ENCODE measurements at places on chromosomes 7 and 10.

DNA sequence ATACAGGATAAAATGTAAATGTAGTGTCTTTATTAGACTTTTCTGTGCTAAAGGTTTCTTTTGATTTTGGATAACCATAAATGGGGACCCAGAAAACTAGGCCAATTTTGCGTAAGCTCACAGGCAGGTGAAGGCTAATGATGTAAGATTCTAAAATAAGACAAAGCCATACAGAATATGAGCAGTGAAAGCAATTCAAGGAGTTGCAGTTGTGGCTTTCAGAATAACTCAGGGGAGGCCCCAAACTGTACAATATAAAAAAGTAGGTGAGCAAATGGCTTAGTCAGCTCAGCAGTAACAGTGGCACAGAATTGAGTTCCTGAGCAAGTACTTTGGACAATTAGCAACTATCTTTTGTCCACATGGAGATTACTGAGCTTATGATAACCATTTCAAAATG lies 81.7 kb upstream of the NRP1 start:
- DNase-seq = no peak

DNA sequence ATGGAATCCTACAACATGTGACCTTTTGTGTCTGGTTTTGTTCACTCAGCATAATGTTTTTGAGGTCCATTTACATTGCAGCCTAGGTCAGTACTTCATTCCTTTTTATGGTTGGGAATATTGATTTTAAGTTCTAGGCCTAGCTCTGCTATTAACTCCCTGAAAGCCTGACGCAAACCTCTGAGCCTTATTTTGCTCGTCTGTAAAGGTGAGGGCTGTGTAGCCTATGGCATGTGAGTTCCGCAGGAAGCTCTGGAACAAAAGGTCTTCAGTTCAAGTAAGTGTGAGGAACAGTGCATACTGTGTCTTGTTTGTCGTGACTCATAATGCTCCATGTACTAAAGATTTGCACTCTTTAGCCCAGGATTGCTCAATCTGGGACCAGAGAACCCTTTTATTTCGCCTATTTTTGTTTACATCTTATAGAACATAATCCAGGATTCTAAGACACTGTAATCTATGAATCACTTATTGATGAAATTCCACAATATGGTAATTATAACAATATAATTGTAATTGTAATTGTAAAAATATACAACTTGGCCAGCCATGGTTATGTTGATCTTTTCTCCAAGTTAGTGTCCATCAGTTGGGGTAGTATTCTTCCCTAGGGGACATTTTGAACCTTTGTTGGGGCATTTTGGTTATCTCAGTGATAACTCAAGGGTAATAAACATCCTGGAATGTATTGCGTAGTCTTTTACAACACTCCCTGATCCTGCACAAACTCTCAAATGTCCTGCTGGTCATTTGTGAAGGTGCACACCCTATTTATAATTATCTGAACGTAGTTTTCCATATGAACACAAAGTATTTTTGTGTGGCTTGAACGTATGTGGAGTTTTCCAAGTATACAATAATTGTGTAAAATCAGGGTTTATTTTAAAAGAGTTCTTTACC lies 184.7 kb downstream of the VTI1A start:
- no peak for DNase-seq

- DNase-seq = no peak
Measured at GRCh38 chr7:98930921-98931320, 52.6 kb downstream of the TRRAP start.

DNA sequence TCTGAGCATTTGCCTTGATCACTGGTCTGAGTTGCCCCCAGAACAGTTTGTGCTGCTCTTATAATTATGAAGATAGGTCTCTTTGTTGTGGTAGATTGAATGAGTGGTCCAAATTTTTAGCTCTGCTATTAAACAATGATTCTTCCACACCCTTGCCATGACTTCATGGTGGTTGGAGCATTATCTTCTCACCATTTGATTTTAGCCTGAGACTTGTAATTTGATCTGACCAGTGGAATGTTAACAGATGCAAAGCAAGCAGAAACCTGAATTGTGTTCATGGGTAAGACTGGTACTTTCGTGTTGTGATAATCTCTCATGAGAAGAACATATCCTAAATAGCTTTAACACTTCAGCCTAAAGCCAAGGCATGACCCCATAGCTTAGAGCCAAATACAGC lies 139.1 kb downstream of the TFPI2 start:
- no peak for DNase-seq

DNA sequence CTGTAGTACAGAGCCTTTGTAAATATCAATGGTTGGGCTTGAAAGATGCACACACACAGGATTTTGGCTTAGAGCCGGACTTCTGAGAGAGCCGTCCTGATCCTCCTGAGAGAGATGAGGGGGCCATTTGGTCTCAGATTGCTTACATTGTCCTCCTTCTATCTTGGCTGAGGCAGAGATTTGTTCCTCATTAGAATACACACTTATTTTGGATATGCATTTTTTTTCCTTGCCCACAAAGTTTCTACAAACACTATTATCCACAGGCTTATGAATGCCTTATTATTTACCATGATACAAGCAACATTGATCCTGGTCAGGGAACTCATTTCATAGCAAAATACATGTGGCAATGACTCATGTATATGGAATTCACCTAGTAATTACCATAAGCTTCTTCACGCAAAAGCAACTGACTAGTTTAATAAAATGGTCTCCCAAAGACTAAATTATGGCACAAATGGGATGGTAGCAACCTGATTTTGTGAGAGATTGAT lies 175.3 kb downstream of the MDFIC start:
- no peak for DNase-seq

DNA sequence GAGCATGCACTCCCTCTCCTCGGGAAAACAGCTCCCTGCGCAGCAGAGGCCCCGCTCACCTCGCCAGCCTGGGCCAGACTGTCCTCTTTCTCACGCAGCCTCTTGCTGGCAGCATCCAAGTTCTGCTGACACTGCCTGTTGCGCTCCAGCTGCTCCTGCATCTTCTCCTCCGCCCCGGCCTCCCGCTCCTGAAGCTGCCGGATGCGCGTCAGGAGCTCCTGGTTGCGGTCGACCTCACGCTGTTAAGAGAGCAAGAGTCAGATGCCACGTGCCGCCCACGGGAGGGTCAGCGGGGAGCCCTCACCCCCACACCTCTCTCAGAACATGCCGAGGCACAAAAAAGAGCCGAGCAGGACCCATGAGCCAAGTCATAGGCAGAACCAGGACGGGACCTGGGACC lies 10.2 kb downstream of the MAD1L1 start:
- no peak for DNase-seq

DNA sequence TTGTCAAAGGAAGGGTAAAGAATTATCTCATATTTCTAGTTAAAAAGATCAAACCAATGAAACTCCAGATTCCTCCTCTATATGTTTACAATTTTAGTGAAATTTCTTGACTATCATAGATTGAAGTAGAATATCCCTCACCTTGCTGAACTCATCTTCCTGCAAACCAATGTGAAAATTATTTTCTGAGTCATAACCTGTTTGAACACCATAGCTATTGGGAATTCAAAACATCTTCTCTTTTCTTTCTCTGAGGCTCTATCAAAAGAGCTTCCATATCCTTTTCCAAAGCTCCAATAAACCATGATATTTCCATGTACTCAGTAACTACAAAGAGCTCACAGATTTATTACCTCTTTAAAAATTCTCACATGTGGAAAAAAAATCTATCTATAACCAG lies 134.3 kb downstream of the DOCK4 start:
- DNase-seq = no peak

- no peak for DNase-seq
Measured at GRCh38 chr10:94991243-94991888, 52.9 kb downstream of the CYP2C9 start.

- no peak for DNase-seq
Measured at GRCh38 chr7:131621652-131622051, 65.2 kb upstream of the PODXL start.

GRCh38 chr10:95352684-95353083 lies 61.9 kb upstream of the PDLIM1 start:
- no peak for DNase-seq

DNA sequence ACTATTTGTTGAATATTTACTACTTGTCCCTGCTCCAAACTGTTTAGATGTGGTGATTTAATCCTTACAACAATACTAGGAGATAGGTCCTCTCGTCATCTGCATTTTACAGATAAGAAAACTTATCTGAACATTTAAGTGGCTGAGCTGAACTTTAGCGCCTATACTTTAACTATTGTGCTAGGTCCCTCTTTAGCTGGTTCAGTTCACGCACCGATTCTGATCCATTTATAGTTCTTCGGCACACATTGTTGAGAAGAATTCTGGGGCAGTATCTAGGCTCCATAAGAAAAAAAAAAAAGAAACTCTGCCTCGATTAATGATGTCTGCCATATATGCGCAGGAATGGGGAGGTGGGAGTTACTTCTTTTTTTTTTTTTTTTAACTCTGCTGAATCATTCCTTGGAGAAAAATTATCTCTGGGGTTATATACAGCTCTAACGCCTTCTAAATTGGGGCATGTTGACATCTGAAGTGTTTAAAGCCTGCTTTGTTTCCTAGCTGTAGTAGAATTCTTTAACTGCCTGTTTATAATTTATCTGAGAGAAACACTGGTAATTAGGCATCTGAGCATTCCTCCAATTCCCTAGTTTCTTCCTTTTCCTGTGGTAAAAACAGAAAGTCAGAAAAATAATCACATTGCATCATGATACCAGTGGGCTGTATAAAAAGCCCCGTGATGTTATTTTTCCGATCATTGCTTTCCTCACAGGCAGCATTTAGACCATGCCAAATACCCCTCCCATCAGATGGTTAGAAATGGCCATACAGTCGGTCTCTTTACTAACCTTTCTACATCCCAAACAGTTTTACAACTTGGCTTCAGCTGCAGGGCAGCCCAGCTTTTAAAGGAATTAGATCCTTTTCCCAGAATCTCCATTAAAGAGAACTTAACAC lies 98.5 kb upstream of the KDM7A start:
- DNase-seq = no peak

DNA sequence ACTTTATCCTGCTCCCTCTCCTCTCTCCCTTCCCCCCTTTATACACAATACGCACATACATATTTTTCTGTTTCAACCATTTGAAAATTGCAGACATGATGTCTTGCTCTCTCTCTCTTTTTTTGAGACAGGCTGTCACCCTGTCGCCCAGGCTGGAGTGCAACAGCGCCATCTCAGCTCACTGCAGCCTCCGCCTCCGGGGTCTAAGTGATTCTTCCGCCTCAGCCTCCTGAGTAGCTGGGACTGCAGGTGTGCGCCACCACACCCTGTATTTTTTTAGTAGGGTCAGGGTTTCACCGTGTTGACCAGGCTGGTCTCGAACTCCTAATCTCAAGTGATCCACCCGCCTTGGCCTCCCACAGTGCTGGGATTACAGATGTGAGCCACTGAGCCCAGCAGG lies 38.5 kb downstream of the KLHDC10 start:
- DNase-seq = no peak

GRCh38 chr7:36084485-36085091 lies 68.5 kb upstream of the EEPD1 start:
- DNase-seq = no peak

DNA sequence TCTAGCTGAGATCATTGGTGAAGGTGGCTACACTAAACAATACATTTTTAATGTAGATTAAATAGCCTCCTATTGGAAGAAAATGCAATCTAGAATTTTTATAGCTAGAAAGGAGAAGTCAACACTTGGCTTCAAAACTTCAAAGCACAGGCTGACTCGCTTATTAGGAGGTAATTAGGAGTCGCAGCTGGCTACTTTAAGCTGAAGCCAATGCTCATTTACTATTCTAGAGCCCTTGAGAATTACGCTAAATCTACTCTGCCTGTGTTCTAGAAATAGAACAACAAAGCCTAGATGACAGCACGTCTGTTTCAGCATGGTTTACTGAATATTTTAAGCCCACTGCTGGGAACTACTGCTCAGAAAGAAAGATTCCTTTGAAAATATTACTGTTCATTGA lies 101.6 kb upstream of the EEPD1 start:
- no peak for DNase-seq

- no peak for DNase-seq
Measured at GRCh38 chr10:106612381-106612780, 552.1 kb downstream of the SORCS1 start.

GRCh38 chr7:46752881-46753366 lies 829.0 kb downstream of the TNS3 start:
- DNase-seq = no peak

GRCh38 chr7:34675749-34676374 lies 17.8 kb downstream of the NPSR1 start:
- no peak for DNase-seq

Data from stimulated activated CD8-positive, alpha-beta memory T cell treated with anti-CD3 and anti-CD28 coated beads, Interleukin-4, amount 100 ng/mL, for 1 hour (primary cell).